Activated gamma-delta T cell (primary cell): ENCODE measurements at places on chromosomes 4 and X.

GRCh38 chr4:66750273-66750672 lies 795.0 kb downstream of the CENPC start:
- no peak for DNase-seq

GRCh38 chr4:132384709-132385108 lies 764.4 kb upstream of the PCDH10 start:
- no peak for DNase-seq

DNA sequence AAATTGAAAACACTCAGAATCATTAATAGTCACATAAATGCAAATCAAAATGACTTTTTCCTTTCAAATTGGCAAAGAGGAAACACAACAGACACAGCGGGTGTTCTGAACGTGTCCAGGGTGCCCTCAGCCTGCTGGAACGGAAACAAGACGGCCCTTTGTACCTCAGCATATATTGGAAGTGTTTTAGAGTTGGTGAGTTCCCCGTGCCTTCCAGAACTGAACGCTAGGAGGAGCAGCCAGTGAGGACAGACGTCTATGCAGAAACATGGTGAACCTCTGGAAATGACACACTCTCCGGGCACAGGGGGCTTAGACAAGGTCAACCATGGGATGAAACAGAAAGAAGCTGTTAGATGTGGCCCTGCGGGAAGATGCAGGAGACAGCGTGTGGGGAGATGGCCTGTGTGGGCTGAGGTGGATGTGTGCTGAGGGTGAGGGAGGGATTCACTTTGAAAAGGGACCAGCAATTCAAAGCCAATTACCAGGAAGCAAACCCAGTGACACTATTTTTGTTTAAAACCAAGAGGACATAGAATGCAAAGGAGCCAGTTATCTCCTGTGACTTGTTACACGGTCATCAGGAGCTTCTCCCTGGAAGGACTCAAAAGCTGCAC lies 40.4 kb downstream of the RNF212 start:
- DNase-seq: no peak

DNA sequence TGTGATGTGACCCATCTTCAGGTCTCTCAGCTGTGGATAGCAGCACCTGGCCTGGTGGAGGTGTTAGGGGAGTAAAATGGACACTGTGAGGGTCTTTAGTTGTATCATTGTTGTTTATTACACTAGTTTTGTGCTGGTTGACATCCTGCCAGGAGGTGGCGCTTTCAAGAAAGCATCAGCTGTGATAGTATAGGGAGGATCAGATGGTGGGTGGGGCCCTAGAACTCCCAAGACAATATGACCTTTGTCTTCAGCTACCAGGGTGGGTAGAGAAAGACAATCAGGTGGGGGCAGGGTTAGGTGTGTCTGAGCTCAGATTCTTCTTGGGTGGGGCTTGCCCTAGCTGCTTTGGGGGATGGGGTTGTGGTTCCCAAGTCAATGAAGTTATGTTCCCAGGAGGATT lies 162.8 kb downstream of the PPP1R2C start:
- DNase-seq: no peak

DNA sequence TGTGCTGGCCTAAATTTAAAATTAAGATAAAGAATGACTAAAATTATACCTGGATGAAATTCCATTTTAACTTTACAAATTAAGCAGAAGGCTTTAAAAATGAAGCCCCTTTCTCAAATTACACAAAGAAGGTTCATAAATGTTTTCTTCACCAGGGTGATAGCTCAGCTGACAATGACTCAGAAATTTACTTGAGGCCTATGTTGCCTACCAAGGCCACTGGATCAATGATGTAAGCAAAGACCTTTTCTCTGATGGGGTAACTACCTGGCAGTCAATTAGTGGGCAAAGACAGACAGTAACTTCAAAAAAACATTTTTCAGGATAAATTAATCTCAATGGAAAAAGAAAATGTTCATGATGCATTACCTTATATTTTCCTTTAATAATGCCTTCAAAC lies 23.9 kb upstream of the GPR34 start:
- no peak for DNase-seq

GRCh38 chr4:129085472-129085871 lies 7.9 kb downstream of the SCLT1 start:
- DNase-seq: no peak

DNA sequence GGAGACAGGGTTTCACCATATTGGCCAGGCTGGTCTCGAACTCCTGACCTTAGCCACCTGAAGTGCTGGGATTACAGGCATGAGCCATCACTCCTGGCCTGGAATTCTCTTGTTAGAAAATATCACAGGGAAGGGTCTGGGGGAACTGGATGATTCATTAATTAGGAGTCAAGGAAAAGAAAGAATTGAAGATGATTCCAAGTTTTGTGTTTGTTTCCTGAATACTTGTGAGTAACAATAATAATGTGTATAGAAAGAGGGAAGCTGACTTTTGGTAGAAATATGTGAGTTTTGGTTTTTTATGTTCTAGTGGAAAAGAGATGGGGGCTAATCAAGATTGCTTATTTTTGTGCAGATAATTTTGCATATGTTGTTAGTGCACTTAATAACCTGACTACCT lies 77.3 kb upstream of the CLNK start:
- DNase-seq: no peak

GRCh38 chr4:46852800-46853199 lies 56.2 kb downstream of the COX7B2 start:
- no peak for DNase-seq

GRCh38 chr4:102157984-102158383 lies 187.3 kb downstream of the SLC39A8 start:
- no peak for DNase-seq

DNA sequence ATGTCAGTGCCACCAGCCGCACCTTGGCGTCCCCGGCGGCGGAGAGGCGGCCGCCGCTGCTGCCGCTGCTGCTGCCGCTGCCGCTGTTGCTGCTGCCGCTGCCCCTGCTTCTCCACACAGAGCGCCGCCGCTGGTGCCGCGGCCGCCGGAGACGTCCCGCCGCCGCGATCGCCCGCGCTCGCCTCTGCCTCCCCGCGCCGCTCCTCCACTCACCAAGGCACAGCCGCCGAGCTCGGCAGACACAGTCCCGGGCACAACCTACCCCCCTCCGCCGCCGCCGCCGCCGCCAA lies at the start of gene PPP3CA:
Gene PPP3CA (minus strand): TSS at position 260 of the 290 bp plus-strand sequence.
- no peak for DNase-seq

DNA sequence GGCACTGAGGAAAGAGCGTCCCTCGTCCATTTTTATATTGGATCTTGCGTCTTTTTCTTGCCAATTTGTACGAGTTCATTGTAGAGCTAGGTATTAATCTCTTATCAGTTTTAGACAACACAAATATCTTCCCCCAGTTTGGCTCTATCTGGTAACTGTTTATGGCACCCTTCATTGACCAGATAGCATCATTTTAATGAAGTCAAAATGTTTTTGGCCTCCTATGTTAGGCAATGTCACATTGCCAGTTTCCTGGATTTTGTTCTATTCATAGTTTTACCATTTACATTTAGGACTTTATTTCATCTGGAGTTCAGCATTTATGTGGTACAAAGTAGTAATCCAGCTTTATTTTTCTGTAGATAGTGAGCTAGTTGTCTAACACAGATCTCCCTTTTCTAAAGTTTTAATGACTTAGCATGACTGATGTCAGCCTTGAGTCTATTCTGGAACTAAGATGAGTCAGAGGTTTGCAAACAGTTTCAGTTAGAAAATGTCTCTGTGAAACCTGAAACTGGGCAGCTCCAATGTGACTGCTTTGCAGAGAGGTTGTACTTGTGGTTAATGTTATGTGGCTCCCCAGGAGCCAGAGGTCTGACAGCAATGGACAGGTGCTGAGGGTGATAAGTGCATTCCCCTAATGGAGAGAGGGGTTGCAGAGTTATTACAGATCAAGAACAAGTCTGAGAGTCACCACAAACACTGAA lies 5.3 kb upstream of the STBD1 start:
- DNase-seq: no peak
